GM19239 (cell line): ENCODE measurements at places on chromosomes 13 and 19.

DNA sequence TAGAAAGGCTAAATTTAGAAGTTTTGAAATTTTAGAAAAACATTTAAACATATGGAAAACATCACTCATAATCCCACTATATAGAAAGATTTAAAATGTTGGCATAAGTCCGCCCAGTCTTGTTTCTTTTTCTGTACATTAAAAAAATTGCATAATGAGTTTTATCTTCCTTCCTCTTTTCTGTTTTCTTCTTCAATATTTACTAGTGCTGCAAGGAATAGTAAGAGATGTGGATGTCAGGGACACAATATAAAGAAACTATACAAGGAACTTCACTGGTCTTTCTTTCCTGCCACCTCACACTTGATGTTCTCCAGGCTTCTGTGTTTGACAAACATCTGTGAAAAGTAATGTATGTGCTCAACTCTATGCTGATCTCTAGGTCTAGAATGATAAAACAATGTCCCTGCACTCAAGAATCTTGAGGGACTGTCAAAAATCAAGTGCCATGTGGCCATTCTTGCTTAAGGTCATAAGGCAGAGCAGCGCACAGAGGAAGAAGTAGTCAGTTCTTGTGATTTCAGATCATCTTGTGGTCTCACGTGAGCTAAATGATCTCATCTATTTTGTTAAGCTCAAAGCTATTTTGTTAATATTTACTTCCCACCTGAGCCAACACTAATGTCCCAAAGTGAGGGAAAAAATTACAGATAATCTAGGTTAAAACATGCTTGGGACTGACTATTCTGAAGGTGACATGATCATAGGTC is 186.9 kb upstream of the OBI1 start:
- no peak for DNase-seq

DNA sequence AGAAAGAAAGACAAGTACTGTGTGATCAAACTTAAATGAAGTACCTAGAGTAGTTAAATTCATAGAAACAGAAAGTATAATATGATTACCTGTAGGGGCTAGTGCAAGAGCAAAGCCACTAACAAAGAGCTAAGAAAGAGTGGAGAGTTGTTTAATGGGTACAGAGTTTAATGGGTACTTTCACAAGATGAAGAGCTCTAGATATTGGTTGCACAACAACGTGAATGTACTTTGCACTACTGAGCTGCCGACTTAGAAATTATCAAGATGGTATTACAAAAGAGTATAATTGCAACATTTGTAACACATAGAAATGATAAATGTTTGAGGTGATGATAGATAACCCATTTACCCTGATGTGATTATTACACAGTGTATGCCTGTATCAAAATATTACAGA is 140.3 kb upstream of the GPC6 start:
- DNase-seq = no peak

DNA sequence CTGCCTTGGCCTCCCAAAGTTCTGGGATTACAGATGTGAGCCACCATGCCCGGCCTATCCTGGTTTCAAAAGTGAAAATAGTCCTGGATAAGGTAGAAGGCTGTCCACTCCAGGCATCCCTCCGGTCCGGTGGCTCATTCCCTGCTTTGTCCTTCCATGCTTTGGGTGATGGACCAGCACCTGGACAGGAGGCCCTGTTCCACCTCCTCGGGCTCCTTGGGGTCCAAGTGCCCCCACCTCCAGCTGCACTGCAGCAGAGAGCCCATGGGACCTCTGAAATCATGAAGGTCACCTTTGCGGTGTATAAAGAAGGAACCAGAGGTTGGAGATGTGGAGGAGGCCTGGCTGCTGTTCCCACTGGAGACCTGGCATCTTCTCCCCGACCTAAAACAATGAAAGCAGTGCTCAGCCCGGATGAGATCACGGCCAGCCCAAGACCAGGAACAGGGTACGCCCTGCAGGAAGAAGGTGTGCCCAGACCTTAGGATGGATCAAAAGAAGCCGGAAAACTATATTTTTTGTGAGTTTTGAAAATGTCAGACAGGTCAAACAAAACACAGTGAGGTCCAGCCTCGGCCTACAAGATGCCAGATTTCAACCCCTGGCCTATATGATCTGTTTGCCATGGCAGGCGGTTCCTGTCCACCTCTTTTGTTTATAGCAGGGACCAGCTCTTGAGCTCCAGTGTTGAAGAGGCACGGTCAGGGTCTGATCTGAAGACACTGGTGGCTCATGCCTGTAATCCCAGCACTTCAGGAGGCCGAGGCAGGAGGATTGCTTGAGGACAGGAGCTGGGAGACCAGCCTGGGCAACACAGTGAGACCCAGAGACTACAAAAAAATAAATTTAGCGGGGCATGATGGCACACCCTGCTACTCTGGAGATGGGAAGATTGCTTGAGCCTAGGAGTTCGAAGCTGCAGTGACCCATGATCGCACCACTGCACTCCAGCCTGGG is 5.8 kb downstream of the LSR start:
- DNase-seq = no peak

- DNase-seq = no peak
Observed at GRCh38 chr19:543910-544608, at the start of gene GZMM. Gene GZMM, plus strand, starts transcription at chr19:544053. Its CDS starts 19 bp downstream, at chr19:544072.

DNA sequence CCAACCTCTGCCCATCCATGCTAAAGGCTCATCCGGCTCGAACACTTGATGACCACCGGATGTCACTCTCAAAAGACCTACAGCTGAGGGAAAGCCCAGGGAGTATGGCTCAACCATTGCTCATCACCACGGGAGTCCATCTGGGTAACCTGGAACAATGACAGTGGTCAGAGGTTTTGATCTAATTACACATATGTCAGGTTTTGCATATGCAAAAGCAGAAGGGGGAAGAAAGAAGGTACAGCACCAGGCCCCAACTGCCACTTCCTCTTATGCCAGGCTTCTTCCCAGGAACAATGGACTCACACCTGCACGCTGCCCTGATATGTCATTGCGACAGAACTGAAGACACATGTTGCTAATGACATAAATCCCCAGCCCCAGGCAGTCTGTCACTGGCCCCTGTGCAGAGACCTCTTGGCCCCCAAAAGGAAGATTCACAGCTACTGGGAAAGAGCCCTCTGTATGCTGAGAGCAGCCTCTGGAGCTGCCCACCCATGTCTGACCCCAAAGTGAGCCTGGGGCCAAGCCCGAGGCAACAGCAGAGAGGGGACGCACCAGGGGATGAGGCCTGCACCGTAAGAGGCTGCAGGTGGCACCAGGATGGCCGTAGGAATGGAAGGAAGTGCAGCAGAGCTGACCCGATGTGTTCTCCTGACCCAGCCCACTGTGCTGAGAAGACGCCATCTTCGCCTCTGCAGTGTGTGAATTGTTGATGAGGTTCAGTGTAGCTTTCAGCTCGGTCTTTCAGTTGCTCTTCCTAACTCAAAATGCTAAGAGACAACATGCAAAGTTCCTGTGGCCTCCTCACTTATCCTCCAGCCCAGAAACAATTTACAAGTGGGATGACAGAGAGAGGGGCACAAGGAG is 26.3 kb downstream of the EPS15L1 start:
- DNase-seq = no peak

DNA sequence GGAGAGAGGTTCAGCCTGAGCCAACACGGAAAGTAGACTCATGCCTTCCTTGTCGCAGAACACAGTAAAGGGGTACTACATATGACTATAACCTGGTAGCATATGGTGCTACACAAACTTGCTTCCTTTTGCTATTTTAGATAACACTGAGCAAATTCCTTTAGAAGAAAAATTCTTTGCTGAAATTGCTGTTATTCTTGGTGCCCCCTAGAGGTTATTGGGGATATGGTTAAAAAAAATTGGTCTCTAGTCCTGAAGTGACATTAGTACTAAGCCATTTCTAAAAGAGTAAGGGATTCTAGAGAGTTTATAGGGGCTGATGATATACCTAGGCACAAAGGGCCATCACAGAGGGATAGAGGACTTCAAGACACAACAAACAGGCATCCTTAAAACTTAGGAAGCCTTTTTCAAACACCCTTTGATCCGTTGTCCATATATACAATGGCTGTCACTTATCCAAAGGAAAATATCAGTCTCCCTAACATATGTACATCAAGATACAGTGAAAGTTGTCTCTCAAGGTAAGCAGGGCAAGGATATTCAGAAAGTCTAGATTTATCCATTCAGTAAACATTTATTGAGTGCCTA is 13.9 kb upstream of the HS6ST3 start:
- DNase-seq = no peak

DNA sequence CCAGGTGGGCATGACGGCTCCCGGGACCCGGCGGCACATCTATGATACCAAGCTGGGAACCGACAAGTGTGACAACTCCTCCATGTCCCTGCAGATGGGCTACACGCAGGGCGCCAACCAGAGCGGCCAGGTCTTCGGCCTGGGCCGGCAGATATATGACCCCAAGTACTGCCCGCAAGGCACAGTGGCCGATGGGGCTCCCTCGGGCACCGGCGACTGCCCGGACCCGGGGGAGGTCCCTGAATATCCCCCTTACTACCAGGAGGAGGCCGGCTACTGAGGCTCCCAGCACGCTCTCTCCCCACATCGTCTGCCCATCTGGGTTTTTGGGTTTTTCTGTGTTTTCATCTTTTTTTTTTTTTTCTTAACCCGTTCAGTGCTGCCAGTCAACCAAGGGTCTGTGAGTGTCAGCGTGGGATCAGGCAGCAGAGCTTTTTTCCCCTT is 2.3 kb upstream of the ABCA7 start:
- DNase-seq = no peak
